Activated CD4-positive, alpha-beta T cell treated with anti-CD3 and anti-CD28 coated beads, Interleukin-2, amount 50 U/mL, for 4 hours (primary cell): ENCODE measurements at places on chromosomes 3 and 15.

GRCh38 chr3:180253283-180253682, 216.5 kb upstream of the PEX5L start:
- DNase-seq = no peak

DNA sequence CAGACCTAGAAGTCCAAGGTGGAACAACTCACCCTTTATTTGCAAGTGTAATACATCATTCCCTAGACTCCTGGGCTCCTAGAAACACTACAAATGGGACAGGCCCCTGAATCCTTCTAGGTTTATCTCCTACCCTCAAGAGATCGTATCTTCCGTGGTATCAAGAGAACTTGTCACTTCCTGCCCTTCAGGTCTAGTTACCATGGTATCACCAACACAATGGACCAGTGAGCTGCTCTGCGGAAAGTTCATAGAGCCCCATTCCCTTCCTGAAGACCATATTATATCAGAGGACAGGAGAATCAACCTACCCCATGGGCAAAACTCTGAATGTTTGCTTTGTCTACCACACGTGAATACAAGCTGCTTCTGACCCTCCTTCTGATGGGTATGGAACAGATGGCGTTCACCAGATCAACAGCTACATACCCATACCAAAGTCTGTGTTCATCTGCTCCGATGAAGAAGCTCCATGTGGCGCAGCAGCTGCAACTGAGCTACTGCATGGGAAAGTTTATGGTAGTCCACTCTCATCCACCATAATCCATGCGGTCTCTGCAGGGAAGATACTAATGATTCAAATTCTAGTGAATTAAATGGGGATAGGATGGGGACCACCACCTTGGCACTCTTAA, 84.6 kb upstream of the KLF13 start:
- DNase-seq = no peak

GRCh38 chr3:99430348-99431134, 207.9 kb upstream of the COL8A1 start:
- DNase-seq = no peak

DNA sequence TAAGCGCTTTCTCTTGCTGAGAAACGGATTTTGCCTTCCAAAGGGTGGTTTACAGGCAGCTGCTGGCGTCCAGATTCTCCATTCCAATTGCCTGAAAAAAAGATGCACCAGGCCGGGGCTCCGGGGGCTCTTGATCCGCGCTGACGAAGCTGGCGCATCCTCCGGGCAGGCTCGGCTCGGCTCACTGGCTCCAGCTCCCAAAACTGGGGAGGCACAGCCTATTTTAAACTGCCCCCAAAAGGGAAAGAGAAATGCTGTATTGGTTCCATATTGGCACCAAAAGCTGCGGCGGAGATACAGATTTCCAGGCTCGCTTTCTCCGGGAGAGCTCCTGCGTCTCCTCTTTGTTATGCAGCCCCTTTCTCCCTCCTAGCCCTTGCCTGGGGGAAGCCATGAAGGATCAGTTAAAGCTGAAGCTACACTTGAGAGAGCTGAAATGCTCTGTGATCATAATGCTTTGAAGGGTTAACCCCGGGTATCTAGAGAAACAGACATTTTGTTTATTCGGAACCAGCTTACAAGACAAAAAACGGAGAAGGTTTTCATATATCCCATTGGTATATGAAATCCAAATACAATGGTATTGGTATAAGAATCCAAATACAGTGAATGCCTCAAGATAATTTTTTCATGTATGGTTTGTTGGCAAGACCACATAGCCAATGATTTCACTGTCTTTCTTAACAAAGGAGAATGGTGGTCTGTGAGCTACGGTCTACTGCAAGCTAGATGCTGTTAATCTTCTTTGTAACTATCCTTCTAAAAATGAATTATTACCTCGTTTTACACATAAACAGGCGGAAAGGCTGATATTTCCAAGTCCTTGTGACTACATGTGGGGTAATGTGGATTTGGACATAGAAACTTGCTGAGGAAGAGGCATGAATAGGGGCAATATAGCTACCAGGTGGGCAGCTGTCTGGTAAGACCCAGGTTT, 693 bp downstream of the CD200 start:
- no peak for DNase-seq

- DNase-seq = no peak
Measured at GRCh38 chr15:84985158-84985557, 3.5 kb downstream of the PDE8A start.

- DNase-seq = no peak
Measured at GRCh38 chr3:123651449-123652341, 66.8 kb upstream of the HACD2 start.

GRCh38 chr3:171566803-171567422, 106.7 kb upstream of the TNIK start:
- no peak for DNase-seq

DNA sequence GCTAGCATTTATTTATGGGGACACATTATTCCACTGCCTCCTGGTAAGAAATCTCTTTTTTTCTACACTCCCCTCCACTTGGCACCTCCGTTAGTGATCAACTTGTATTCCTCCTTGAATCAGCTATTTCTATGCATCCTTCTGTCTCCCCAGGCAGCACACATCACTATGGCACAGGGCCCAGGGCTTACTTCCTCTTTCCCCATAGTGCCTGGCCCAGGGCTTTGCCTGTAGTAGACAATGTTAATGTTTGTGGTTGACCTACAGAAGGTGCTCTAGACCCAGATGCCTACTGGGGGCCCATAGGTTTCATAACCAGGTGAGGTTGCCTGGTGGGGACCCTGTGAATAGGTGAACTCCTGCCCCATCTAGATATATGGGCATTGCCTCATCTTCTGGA, 44.9 kb downstream of the EPHB1 start:
- no peak for DNase-seq

- DNase-seq = no peak
Measured at GRCh38 chr15:35874260-35874905, 328.4 kb upstream of the DPH6 start.

DNA sequence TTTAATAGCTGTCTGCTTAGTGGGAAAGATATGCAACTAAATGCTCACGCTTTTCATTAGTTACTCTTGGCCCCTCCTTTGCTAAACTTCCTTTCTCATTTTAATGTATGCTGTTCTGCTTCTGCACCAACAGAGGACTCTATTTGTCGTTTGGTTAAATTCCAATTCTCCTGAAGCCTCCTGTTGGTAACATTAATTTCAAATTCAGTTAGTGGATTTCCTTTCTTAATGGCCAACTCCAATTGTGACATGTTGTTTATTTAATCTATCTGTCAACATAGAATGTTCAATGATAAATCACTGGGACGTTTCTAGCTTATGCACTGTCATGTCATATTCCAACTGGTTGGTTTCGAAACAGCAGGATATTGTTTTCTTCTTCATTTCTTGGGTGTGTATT, 467.4 kb upstream of the BCHE start:
- no peak for DNase-seq

GRCh38 chr15:41904541-41905005, 10.7 kb upstream of the SPTBN5 start:
- DNase-seq = peak; percentile 64

DNA sequence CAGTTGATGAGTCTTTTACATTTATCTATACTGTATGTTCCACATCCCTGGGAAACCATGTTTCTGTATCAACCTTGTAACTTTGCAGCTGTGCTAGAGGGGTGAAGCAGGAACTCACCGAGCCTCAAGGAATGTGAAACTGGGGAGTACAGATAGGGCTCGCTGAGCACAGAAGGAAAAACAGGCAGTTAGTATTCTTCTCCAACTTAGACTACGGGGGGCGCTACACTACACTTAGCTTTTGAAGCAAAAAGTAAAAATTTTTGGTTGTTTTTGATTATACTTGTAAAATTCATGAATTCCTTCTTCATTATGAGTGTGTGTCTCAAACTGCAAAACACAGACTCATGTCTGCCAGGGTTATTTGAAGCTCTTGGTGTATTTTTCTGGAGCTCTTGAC, 132.7 kb upstream of the RGMA start:
- DNase-seq = no peak

DNA sequence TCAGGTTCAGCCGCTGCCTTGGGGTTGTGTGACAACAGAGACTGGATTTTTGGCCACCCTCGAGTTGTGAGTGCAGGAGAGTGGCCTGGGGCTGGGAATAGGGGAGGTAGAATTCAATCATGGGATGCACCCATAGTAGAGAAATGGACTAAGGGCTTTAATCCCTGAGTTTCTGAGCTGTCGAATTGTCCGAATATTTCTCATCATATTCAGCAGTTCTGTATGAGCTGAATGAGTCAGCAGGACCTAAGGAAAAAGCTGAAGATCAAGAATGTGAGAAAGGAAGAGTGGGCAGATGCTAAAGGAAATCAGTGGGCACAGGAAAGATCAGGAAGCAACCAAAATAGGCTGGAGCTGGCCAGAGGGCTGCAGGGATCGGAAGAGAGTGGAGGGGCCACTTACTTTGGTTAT, 44.4 kb upstream of the SACM1L start:
- DNase-seq = no peak

DNA sequence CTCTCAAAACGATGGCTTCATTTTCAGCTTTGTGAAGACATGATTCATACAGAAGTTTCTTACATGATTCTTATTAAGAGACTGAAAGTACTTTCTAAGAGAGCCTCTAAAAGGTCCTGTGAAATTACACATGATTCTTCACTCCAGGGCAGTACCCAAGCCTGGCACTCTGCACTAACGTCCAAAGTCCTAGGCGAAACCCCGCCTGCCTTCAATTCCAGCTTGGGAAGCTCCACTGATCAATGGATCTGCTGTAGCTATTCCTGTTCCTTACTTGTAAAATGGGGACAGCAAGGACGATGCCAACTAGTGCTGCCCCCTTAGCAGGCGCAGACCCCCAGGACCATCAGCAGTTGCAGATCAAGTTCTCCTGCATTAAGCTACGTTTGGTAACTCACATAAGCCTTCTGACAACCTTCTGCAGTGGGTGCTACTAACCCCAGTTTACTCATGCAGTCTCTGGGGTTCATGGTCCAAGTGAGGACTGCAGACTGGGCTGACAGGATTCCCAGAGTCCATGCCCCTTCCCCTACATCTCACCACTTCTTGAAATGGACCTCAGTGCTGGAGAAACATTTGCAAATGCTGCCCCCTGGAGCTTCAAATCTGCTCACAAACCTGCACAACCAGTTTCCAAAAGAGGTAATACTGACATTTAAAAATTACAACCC, 10.6 kb downstream of the CHCHD4 start:
- DNase-seq = no peak

DNA sequence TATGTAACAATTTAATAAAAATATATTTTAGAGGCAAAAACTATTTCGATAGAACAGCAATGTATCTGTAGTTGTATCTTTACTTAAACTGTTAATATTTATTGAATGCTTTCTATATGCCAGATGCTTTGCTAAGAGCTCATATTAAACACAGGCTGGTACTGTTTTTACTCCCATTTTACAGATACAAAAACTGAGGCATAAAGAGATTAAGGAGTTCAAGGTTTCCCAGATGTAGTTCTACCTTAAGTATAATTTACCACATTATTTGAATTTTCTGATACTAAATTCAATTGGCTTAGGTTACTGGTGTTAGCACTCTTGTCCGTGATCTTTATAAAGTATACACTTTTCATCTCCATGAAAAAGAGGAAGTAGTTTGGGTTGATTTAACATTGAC, 149.8 kb downstream of the ROBO2 start:
- DNase-seq = no peak

- DNase-seq = peak; percentile 15
Measured at GRCh38 chr3:151276687-151277042, 1.7 kb downstream of the P2RY14 start.

- no peak for DNase-seq
Measured at GRCh38 chr3:170471149-170471548, 52.5 kb downstream of the CLDN11 start.

GRCh38 chr3:111763001-111763471, 96.0 kb upstream of the PHLDB2 start:
- no peak for DNase-seq

DNA sequence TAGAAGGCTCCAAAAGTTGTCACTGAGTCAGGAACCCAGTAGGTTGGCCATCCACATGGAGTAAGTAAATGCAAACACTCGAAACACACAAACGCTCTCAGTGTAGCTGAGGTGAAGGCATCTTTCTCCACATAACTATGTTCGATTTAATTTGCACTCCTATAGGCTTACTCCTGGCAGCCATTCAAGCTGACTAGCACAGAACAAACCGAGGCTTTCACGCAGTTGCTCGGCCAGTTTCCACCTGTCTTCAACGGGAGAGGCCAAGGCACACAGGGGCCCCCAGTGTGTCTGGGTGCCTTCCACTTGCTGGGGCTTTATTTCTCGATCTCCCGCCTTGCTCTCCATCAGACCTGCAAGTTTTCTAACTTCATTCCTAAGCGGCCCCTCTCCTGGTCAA, 18.9 kb downstream of the RGMA start:
- no peak for DNase-seq

GRCh38 chr3:154168998-154169795, 48.0 kb downstream of the ARHGEF26 start:
- no peak for DNase-seq

- no peak for DNase-seq
Measured at GRCh38 chr3:155093261-155093660, 13.1 kb downstream of the MME start.

DNA sequence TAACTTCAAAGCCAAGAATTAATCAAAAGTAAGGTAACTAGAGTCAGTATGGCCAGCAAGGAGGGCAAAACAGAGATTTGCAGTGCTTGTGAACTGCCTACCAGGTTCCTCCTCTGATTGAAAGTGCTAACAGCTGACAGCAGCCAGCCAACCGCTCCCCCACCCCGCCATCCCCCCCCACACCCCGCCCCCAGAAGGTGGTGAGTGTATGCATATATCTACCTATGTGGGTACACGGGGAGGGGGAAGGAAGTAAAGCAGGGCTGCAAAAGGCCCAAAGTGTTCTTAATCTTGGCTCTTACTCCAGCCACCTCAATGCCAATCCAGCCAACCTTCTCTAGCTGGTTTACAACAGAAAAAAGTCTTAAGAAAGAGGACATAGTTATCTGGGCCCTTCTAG, 50.7 kb downstream of the RAF1 start:
- DNase-seq = no peak

DNA sequence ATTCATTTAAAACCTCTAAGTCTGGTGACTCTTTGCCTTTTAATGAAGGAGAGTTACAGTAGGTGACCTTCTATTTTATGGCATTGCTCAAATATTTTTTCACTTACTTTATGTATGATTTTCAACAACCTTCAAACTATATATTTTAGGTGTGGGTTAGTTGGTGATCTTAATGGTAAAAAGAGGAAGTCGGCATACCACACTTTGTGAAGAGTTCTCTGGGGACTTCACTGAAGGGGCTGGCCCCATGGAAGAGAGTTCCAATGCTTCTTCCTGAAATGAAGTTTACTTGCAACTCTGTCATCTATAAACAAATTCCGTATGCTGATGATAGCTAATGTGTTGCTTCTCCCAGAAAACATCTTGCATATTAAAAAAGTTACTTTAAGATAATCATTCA, 647.0 kb upstream of the SGO1 start:
- no peak for DNase-seq

DNA sequence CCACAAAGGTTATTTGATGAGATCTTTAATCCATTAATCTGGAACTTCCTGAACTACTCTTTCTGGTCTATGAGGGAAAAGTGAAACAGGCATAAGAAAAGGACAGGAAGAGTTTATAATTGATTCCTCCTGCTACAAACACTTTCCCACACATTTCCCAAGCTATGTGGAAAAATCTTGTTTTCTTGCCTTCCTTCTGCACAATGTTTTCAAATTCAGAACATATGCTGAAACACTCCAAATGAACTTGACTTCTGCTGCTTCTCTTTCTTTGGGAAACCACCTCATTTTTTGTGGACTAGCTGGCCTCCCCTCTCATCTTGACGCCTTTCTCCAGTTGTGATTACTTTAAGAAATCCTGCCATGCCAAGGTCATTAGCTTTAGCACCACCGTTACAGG, 100.7 kb upstream of the PTPRG start:
- no peak for DNase-seq

- no peak for DNase-seq
Measured at GRCh38 chr3:69329892-69330291, 56.0 kb downstream of the FRMD4B start.
